Pancreas (tissue), 10 donors: ENCODE measurements at places on chromosomes 5 and 9.

GRCh38 chr9:12640866-12641636 lies 52.1 kb upstream of the TYRP1 start:
- no peaks in the 10 kb centered on the region for H3K4me1 ChIP-seq
- H3K27ac ChIP-seq, result no peak overlapping the region
- DNase-seq, result no peak
- H3K36me3 ChIP-seq, result no peaks in the 10 kb centered on the region
- no peak overlapping the region for H3K4me3 ChIP-seq

GRCh38 chr9:127005770-127006314 lies 91.3 kb downstream of the RALGPS1 start:
- no peak for DNase-seq
- no peak overlapping the region for H3K4me3 ChIP-seq
- no peaks in the 10 kb centered on the region for H3K36me3 ChIP-seq
- no peaks in the 10 kb centered on the region for H3K27me3 ChIP-seq
- no peaks in the 10 kb centered on the region for H3K4me1 ChIP-seq
- H3K27ac ChIP-seq, result no peak overlapping the region

DNA sequence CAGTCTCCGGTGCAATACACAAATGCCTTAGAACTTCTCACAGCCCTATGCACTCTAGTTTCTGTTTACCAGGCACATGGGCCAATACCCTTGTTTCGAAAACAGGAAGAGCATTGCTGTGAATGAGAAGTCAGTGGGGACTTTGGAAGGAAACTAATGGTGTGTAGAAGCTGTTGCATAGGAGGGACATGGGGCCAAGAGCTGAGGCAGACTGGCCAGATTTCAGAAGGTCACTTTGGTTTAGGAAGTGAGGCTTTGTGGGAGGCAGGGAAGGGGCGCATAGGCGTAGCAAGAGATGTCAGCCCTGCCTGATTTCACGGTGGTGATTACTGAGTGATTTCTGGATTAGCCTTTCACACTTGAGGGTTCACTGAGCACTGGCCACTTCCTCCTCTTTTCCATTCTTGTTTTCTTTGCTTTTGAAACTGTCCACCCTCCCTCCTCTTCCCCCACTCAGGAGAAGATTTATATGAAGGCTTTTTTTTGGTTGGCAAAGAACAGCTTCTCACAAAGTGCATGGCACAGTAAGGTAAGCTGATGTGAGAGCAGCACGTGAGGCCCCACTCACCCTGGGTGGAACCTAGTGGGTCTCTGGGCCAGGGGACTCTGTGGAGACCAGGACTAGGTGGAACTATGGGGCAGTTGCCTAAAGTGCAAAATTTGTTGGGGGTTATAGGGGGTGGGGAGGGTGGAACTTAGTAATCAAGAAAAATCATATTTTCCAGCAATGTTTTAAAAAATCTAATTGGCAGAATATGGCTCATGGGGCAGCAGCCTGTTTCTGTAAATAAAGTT lies 6.1 kb upstream of the TMEM252 start:
- H3K4me1 ChIP-seq, result no peaks in the 10 kb centered on the region
- no peak overlapping the region for H3K4me3 ChIP-seq
- H3K27me3 ChIP-seq, result no peaks in the 10 kb centered on the region
- H3K27ac ChIP-seq, result peak overlapping the region; percentile 38

DNA sequence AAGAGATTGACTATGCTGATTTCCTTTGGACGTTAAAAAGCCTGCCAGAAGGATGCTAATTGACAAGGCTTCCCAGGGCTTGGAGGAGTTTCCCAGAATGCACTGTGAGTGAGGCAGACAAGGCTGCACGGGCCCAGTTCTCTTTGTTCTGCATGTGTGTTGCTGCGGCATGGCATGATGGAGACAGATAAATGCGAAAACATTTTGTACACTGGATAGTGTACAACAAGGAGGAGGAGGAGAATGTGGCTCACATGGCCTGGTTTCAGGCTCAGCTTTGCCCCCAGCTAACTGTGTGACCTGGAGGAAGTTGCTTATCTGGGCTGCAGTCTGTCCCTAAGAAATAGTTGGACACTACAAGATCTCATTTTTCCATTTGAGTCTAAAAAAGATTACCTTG lies 135.5 kb upstream of the CPEB4 start:
- no peaks in the 10 kb centered on the region for H3K36me3 ChIP-seq
- no peak for DNase-seq
- no peak overlapping the region for H3K27ac ChIP-seq
- no peak overlapping the region for H3K4me3 ChIP-seq
- H3K27me3 ChIP-seq, result no peaks in the 10 kb centered on the region

- no peaks in the 10 kb centered on the region for H3K27me3 ChIP-seq
- H3K4me1 ChIP-seq, result no peaks in the 10 kb centered on the region
- no peak overlapping the region for H3K27ac ChIP-seq
- H3K4me3 ChIP-seq, result no peak overlapping the region
These were observed 45.7 kb upstream of the HAND1 start for GRCh38 chr5:154523709-154524108.
